ENCODE measurements at places on chromosomes 2 and 18. TPM values are rescaled to one million over a fixed set of nuclear protein-coding genes. Genes with fewer than 3 reads are reported as not detected.

The SAG gene
- total RNA-seq: not detected

The GREB1 gene
- total RNA-seq: 6.8 TPM

The CRYGD gene
- total RNA-seq: not detected

The MTCL1 gene
- total RNA-seq: 12.5 TPM

The ANAPC1 gene
- 38.6 TPM for total RNA-seq

The LHCGR gene
- 4.2 TPM for total RNA-seq

The STPG4 gene
- not detected for total RNA-seq

The CFC1 gene
- not detected for total RNA-seq

The DNAJC5G gene
- total RNA-seq: under 0.01 TPM

The ZAP70 gene
- total RNA-seq: 3.1 TPM

The FRZB gene
- total RNA-seq: 6.8 TPM

The NGEF gene
- total RNA-seq: 2.6 TPM

The RBM43 gene
- 6.3 TPM for total RNA-seq

The FABP1 gene
- not detected for total RNA-seq

The CD8B2 gene
- total RNA-seq: under 0.01 TPM

The UGT1A6 gene
- total RNA-seq: 0.52 TPM

The SCN9A gene
- total RNA-seq: 14.1 TPM

The HOXD3 gene
- 4.2 TPM for total RNA-seq

The GPR148 gene
- not detected for total RNA-seq

The PROKR1 gene
- 0.52 TPM for total RNA-seq

The ELOA2 gene
- not detected for total RNA-seq

The COLEC11 gene
- not detected for total RNA-seq

The GLI2 gene
- total RNA-seq: 3.1 TPM

The FAM237A gene
- not detected for total RNA-seq
